ENCODE measurements at places on chromosomes 4 and X.
A peak's percentile ranks its signal among the peaks of the same experiment; 100 is the strongest.

DNA sequence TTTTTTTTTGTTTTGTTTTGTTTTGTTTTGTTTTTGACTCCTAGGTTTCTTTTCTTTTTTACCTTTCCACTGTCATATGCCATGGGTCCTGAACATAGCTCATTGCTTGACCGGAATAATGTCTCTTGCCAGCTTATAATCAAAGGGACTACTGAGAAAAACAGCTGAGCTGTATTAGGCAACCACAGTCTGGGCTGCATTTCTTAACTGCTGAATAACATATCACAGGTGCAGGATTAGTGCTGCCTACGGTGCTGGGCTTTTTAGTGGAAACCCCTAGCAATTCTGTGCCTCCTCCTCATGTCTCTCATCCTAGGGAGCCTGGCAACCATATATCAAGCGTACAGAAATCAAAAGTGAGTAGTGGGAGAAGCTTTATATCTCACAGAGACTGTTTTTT is 333.5 kb downstream of the BMPR1B start:
- no peak for DNase-seq

DNA sequence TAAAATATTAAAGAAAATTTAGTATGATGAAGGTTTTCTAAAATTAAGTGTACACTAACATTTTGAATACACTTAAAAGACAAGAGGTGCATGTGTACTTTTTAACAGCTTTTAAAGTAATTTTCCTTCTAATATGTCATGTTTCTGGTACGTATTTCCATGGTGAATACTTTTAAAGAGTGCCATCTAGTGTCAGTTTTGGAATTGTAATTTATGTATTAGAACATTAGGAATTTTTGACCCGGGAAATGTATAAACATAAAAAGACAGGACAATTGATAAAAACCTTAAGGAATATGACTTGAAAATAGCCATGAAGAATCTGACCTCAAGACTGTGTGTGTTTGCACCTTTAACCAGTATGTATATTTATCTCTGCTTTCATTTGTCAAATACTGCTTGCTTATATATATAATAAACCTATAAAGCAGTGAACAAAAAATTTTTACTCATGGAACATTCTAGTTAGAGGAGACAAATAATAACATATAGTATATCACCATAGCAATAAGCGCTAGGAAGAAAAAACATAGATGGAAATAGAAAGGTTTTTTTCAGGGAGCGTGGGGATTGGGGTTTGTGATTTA is 7.2 kb downstream of the GSTCD start:
- DNase-seq, result no peak

- DNase-seq, result no peak
Measured at GRCh38 chr4:28421221-28421620, 1560.6 kb downstream of the STIM2 start.

DNA sequence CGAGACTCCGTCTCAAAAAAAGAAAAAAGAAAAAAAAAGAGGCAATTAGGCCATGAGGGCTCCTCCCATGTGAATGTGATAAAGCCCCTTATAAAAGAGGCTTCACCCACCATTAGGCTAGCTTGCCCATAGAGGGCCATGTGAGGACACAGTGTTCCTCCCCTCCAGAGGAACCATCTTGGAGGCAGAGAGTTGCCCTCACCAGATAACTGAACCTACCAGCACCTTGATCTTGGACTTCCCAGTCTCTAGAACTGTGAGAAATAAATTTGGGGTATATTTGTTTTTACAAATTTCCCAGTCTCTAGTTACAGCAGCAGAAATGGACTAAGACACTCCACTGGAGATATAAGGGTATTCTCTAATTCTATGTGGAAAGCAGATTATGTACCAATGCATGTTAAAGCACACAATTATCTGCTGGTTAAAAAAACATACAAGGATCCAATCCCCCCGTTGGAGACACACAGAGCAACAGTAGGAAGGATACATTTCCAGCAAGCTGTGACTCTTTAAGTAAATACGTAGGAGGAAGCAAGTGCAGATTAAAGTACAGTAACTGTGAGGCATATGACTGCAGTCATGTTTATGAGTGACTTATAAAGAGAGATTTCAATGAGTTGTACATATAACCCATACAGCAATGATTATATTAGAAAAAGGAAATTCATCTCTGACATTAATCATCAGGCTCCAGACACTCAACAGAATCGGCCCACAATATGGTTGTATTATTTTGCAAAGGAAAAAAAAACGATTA is 21.4 kb downstream of the SH3RF1 start:
- no peak for DNase-seq

DNA sequence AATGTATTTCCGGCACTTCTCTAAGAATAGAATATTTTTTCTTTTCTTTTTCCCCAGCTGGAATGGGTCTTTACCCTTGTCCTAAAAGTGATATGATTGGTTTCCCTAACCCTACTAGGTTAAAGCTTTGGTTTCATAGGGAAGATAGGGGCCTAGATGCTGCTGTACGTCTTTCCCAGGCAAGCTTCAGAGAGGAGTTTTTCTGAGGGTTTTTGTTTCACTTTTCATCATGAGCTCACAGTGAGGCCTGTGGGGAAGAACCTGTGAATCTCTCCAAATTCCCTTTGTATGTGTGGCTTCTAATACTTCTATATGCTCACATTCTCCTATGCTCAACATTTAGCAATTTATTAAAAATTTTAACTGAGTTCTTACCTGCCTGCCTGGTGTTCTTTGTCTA is 320.0 kb upstream of the PCDH18 start:
- DNase-seq, result no peak

GRCh38 chr4:3644849-3645627 is 112.8 kb upstream of the LRPAP1 start:
- no peak for DNase-seq

- no peak for DNase-seq
Measured at GRCh38 chr4:8115203-8115520, 43.5 kb downstream of the ABLIM2 start.

DNA sequence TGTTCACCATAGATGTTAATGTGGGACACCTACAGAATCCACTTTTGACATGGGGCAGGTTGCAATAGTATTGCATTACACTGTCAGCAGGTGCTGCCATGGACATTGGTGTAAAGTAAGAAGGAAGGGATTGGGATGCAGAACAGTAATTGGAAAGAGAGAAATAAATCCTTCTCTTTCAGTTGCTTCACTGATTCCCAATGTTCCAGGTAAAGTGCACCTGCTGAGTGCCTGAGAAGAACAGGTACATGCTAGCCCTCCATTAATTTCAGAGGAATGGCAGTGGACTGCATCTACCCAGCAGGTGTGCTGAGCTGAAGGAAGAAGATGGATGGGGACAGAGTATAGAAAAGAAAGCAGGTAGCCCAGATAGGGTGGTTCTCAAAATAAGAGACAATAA is 248.5 kb downstream of the TENM3 start:
- no peak for DNase-seq

DNA sequence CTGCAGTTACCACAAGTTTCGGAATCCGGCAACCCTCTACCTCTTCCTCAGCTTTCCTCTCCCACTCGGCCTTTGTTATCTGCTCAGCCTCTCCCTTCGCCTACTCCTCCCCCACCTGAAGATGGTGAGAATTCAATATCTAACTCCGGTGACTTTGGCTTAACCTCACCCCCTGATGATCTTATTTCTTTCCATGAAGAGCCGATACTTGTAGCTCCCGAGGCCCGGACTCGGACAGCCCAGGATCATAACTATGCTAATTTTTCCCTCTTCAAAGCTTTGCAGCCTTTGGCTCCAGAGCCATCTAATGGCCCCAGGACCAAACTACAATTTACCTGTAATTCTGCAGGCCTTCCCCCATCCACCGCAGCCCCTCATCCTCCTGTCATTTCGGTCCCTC is 32.0 kb upstream of the MGST2 start:
- no peak for DNase-seq

DNA sequence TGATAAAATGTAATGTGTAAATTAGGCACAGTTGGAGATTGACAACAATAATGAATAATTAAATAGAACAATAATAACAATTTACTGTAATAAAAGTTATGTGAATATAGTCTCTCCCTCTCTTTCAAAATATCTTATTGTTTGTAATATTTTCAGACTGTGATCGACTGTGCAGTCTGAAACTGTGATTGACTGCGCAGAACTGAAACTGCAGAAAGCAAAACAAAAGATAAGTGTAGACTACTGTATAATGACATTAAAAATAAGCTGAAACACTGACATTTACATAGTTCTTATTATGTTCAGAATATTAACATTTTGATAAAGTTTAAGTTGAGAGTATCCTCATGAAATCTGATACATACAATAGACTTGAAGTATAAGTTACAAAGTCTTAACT is 371.0 kb downstream of the CCSER1 start:
- no peak for DNase-seq

- no peak for DNase-seq
Measured at GRCh38 chrX:96591421-96591820, 93.2 kb upstream of the DIAPH2 start.

GRCh38 chr4:16661813-16662212 is 236.6 kb downstream of the LDB2 start:
- no peak for DNase-seq

DNA sequence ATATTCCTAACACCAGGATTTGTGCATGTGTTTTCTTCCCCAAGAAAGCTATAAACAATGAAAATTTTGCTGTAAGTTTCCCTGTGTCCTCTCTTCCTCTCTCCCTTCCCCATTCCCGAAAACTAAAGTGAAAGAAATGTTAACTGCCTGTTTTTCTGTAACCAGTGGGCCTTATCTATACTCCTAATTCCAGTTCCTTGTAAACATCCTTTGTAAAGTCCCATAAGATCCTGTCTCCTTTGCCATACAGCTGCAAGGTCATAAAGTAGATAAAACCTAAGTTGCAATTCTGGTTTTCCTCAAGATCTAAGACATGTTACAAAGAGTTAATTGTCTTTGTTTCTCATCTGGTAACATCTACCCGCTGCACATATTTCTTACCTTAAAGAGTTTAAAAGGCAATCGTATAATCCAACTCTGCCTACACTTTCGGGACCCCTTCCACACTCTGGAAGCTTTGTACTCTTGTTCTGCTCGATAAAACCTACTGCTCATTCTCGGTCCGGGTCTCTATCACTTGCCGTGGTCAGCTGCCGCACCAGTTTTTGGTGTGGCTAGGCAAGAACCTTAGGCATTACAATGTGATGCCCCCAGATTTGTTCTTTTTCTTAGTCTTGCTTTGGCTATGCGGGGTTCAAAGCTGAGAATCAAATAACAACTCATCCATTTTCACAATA is 20.5 kb downstream of the UGT2B7 start:
- no peak for DNase-seq

DNA sequence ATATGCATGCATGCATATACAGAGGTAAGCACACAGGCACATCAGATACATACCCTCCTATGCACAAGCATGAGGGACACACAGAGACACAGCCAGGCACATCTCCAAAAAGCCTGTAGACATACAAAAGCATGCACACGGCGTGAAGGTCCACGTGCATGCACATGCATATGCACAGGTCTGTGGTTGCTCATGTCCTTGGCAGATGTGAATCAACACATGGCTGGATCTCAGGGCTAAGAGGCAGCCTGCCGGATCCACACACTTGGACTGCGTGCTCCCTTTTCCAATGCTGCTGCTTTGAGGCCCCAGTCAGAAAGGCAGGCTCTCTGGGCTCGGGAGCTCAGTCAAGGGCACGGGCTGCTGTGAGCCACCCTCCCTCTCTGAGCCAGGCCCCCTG is 3.6 kb downstream of the STARD8 start:
- DNase-seq, result no peak

DNA sequence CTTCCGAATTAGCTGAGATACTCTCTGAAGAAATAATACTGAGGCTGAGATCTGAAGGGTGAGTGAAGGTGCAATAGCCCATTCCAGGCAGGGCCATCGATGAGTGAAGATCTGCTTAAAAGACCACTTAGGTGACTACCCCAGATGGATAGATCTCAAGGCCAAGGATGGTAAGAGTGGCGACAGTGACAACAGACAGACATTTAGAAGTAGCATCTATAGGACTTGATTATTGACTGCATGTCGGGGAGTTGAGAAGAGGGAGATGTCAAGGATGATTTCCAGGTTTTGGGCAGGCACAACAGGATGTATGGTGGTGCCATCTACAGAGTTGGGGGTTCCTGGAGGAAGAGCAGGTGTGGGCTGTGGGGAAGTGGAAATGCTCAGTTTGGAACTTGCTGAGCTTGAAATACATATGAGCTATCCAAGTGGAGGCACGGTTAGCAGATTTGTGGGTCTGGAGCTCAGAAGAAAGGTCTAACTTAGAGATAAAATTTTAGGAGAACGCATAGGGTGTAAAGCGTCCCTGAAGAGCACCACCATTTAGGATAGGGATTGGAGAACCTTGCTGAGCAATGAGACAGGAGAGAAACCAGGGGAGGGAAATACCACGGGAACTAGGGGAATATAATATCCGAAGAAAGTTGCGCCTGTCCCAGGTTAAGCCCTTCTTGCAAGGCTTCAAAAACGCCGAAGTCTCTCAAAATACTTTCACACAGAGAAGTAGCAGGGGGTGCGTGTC is 688 bp downstream of the UFSP2 start:
- peak; percentile 6 for DNase-seq

- DNase-seq, result no peak
Measured at GRCh38 chr4:148786699-148787098, 344.5 kb upstream of the NR3C2 start.

DNA sequence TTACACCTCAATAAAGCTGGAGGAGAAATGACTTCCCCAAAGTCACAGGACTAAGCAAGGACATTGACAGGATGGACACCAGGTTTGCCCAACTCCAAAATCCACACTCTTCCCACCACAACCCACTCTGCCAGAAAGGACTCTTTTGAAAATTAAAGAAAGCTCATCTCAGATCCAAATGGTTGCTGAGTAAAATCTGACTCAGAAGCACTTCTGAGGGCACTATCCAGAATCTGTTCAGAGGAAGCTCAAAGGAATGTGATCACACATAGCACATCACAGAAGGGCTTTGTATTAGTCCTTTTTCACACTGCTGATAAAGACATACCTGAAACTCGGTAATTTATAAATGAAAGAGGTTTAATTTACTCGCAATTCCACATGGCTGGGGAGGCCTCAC is 155.5 kb downstream of the RAB28 start:
- no peak for DNase-seq

DNA sequence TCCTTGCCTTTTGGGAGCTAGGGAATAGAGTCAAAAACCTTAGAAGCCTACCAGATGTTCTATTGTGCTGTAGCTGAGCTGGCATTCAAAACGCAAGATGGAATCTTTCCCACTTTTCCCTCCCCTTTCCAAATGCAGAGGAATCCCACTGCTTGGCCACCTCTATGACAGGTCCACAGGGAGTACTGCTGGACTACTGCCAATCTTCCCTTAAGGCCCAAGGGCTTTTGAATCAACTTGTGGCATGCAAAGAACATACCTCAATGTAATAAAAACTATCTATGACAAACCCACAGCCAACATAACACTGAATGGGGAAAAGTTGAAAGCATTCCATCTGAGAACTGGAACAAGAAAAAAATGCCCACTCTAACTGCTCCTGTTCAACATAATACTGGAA is 139.2 kb upstream of the AGTR2 start:
- no peak for DNase-seq

Measured in CD4-positive, alpha-beta T cell treated with Interleukin-6 for 4 hours (primary cell).